Retinal pigment epithelial cell (primary cell): ENCODE measurements at places on chromosomes 5 and 9.

GRCh38 chr5:160097991-160098390 is 21.3 kb downstream of the PWWP2A start:
- no peak for DNase-seq

DNA sequence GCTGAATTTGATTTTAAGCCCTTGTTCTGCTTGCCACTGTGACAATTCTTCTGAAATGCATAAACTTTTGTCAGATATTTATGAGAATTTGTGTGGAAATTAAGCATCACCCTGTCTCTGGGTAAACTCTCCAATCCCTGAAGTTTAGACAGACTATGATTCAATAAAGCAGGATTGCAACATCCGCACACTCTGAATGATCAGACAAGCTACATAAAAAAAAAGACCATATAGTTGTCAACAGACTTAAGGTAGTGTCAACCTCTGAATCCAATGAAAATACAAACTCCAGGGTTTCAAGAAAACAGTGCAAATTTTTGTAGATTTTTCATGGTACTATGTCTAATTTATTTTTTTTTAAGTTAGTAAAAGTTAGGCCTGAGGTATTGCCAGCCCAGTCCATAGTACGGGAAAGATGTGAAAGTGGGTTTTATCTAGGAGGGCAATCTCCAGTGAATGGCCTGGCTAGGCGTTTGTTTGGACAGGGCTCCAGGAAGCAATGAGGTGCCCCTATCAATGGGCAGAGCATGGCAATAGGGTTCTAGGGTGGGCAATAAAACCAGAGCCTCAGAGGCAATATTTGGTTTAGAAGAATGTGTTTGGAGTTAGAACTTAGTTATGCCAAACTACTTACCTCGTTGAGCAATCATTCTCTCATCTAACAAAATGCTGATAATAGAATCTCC is 762.6 kb upstream of the SEMA6A start:
- DNase-seq, result no peak

- no peak for DNase-seq
These were observed 55.7 kb downstream of the HSD17B3 start for GRCh38 chr9:96246267-96246671.

DNA sequence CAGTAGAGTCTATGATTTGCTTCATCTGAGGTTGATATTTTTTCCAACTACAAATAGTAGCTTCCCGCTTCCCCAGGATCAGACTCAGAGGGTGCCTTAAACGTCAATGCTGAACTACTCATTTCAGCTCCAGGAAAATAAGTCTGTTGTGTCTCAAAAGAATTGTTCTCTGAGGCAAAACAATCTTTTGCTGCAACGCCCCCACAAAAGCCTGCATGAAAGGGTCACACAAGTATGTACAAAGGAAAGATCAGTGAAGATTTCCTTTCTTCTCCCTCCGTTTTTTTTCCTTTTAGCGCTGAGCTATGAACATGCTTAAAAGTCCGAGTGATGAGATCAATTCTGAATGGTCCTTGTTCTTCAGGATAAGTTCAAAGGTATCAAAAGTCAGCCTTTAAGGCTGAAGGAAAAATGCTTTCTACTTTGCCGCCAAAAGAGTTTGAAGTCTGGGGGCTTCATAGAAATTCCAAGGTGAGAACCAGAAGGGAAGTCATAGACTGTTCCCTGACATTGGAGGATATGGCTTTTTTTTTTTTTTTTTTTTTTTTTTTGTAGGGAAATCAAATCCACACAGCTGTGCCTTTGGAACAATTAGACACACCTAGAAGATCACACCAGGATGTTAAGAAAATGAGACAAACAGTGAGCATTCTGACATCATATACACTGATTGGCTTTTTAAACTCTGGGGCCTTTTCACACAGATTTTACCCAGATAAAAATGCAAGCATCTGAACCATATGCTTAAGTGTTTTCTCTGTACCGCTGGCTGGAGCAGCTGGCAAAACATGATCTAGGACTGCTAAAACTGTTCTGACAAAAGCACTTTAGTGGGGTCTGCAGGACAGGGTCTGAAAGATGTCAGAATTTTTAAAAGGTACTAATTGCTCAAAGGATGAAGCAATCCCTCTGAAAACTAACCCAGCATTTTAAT is 329.3 kb downstream of the ENC1 start:
- no peak for DNase-seq

- no peak for DNase-seq
These were observed 13.6 kb downstream of the MTMR12 start for GRCh38 chr5:32299059-32299677.

GRCh38 chr9:16062542-16063240 is 509.8 kb downstream of the CCDC171 start:
- peak; percentile 43 for DNase-seq

GRCh38 chr5:123753937-123754891 is 242.2 kb downstream of the CSNK1G3 start:
- DNase-seq, result no peak

GRCh38 chr5:43232943-43233833 is 41.2 kb downstream of the NIM1K start:
- no peak for DNase-seq

DNA sequence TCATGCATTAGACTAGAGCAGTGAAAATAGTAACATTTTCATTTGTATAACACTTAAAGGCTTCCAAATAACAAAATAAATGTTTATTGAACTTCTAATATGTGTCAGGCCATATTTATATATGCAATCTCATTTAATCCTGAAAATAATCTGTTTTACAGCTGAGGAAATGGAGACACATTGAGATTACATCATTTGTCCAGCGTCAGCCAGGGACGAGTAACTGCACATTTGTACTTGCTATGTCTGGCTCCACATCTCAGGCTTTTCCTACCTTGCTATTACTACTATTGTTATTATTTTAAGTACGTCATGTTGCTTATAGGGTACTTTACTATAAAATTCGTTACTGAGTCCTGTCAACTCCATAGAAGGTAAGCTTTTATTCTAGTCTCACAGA is 3.8 kb upstream of the C9 start:
- no peak for DNase-seq
